ENCODE measurements at places on chromosomes 4 and X. TPM values are rescaled to one million over a fixed set of nuclear protein-coding genes. Genes with fewer than 3 reads are reported as not detected.

DNA sequence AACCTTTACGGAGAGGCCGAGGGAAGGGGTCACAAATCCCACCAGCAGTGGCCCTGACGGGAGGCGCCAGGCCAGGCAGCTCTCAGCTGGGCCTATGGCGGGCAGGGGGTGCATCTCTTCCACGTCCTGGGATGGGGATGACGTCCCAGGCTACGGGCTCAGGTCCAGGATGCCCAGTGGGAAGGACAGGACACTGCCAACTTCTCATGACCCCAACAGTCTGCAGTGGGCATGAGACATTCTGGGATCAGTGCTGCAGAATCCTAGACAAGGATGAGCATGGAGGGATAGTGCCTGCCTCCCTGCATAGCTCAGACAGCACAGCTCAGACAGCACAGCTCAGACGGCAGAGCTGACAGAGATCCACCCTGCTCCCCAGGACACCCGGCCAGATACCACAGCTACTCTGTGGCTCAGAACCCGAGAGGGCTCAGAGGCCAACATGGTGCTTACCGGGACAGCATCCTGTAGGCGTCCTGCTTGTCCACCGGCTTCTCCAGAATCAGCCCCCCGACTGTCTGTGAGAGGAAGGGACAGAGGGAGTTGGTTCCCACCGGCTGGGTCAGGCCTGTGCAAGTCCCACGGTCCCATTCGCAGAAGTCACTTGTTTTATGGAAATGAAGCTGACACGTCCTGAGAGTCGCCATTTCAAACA is 17.3 kb downstream of the ASMTL start:
- no peak for DNase-seq

- no peak for DNase-seq
Measured at GRCh38 chr4:48133669-48134068, 381 bp downstream of the TXK start.

DNA sequence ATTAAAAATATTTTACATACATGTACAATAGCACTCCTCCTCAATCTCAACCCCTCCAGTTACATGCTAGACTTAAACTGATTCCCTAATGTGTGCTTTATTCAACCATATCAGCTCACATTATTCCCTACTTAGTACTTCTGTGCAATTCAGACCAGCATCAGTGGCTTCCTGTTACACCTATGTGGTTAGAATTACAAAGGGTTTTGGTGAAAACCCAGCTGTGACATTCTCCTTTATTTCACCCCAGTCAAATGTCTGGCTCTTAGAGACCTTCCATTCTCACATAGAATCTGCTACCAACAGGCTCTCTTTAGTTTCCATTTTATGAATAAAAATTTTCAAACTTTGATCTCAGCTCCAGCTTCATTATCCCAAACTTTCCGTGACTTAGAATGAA is 85.2 kb upstream of the SLC7A11 start:
- DNase-seq: no peak

DNA sequence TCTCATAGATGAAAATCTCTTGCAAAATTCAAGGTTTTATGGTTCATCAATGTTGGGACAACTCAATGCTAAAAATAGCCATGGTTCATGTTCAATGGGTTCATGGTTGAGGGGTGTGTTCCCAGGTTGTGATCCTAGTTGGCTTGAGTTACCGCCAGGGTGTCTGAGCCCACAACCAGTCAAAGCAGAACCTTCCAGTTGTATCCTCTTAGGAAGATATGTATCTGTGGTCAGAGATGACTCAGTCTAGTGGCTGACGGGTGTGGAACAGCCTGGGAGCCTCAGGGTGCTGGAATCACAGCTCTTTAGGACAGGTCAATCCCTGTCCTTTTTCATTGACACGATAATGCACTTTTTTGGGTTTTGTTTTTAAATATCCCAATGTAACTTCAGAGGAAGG is 192.3 kb upstream of the NR3C2 start:
- peak; percentile 84 for DNase-seq

- no peak for DNase-seq
Measured at GRCh38 chrX:37779857-37780256, at the start of gene CYBB. CYBB (plus strand) TSS chrX:37780059; CDS start chrX:37780078, 19 bp downstream.

GRCh38 chr4:26294904-26295303 is 25.9 kb upstream of the RBPJ start:
- no peak for DNase-seq

- DNase-seq: no peak
Measured at GRCh38 chrX:130869239-130869638, 33.8 kb downstream of the ENOX2 start.

GRCh38 chr4:121706595-121707021 is 9.8 kb upstream of the ANXA5 start:
- no peak for DNase-seq

- DNase-seq: no peak
Measured at GRCh38 chr4:80312124-80312523, 23.4 kb upstream of the CFAP299 start.

DNA sequence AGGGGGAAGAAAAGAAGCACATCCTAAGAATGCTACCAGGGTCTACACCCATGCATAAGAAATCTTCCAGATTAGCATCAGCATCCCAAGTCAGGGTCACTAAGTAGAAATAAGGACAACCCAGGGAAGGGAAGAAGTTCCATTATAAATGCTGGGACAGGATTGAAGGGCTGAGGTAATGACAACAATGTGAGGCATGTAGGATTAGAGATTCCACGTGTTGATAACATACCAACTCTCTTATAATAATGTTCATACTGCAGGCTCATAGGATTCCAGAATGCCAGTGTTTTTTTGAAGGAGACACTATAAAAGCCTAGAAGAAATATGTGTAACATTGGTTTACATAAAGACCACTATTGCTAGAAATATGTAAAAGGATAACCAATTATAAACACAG is 201.2 kb downstream of the MID1IP1 start:
- peak; percentile 7 for DNase-seq

GRCh38 chrX:52933976-52934703 is 24.2 kb downstream of the FAM156A start:
- DNase-seq: peak; percentile 1

DNA sequence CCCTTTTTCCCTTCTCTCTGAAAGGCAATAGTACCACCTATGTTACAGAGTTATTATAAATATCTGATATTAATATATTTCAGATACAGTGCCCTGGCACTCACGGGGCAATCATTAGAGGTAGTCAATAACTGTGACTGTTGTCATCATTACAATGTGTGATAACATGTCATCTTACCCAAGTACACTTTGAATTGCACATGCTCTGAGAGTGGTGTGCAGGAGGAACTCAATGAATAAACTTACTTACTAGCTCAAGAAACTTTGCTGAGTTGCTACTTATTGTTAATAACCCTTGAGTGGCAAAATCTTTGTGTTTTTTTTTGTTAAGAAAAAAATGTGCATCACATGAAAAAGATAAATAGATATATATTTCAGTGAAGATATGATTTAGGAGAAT is 275.1 kb upstream of the RASGEF1B start:
- no peak for DNase-seq

DNA sequence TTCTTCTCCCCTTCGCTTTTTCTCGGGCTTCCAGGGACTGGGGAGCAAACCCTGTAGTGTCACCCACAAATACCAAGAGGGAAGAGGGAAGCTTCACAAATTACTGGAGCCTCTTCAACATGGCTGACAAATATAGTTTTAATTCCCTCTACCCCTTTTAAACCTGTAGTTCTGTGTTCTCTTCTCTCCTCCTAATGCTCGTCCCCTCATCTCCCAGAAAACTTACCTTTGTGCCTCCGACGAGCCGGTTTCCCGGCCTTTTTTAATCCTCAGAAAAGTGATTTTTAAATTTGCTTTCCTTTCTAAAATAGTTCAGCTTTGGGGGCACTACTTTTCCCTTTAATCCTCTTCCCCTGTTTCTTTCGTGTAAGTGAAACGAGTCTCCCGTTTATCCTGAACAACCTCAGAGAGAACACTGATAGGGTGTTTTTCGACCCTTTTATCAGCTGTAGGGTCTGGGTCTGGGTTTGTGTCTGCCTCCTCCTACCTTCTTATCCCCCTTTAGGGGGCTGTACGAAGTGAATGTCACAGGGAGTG is 408 bp downstream of the TET2 start:
- no peak for DNase-seq

- DNase-seq: no peak
Measured at GRCh38 chr4:121270389-121270788, 106.3 kb upstream of the TNIP3 start.

GRCh38 chrX:2336181-2336580 is 164.6 kb downstream of the DHRSX start:
- DNase-seq: no peak

GRCh38 chrX:99137488-99137887 is 1272.6 kb downstream of the PCDH19 start:
- DNase-seq: no peak

- DNase-seq: no peak
Measured at GRCh38 chrX:23776363-23776762, 6.6 kb upstream of the SAT1 start.

- DNase-seq: no peak
Measured at GRCh38 chr4:41205130-41205529, 9.2 kb downstream of the APBB2 start.

DNA sequence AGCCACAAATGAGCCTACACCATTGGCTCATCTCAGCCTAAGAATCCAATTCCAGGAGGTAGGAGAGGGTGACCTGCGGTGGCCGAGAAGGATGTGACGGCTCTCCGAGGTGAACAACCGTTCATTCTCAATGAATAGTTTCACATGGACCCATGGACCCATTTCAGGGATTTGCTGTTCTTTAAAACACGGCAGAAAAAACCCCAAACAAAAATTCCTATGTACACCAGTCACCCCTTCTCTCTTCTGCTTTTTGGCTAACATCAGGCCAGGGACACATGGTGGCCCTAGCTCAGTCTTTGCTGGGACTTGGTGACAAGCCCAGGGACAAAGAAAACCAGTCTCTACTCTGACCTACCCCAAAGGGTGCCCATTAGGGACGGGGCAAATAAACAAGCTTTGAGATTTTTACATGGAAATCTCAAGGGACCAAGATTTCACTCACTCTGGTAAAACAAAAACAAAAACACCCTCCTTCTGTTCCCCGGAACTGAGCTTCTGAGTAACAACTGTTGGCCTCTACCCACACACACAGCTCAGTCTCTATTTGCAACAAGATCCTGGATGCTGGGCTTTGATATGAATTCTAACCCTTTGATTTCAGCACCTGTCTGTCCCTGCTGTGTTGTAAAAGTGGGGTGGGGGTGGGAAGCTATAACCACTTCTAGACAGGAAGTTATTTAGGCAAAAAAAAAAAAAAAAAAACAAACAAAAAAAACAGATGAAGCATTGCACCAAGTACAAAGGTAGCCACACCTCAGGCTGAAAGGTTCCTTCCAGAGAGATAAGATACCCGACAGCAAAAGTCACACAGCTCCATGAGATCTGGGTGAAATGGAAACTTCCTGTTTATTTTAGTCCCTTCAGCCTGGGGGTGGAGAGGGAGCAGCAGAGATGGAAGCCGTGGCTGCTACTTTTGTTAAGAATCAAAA is 49.0 kb downstream of the DDX3X start:
- DNase-seq: peak; percentile 32

DNA sequence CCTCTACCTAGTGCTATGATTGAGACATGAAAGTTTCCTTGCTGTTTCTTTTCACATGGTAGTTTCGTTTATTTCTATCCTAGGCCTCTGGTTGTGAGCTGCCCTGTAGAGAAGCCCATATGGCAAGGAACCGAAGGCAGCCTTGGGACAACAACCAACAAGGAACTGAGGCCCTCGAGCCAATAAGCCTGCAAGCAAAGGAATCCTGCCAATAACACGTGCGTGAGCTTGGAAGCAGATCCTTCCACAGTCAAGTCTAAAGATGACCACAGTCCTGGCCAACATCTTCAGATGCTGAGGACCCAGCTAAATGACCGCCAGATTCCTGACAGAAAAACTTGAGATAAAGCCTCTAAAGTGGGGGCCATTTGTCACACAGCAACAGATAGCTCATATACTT is 100.4 kb upstream of the FAM9B start:
- DNase-seq: no peak

DNA sequence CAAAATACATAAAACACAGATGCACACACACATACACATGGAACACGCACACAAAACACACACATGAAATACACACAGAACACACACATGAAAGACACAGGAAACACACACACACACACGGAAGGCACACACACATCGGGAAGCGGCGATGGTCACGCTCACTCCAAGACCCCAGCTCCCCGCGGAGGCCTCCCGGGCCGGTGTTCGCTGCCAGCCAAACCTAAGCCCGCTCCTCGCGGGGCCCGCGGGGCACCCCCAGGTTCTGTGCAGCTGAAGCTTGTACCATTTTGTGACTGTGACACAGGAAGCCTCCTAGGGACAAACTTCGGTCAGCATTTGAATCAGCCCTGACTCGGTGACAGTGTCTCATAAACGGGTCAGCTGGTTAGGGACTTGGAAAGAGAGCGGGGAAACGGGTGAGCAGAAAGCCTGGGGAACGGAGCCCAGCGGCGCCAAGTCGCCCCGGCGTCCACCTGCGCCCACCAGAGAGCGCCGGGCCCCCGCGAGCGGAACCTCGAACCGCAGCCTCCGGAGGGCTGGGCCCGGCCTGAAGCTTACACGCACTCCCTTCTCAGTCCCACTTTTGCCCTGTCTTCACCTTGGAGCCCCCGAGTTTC is 32.1 kb downstream of the F11 start:
- no peak for DNase-seq

GRCh38 chr4:94676970-94677369 is 80.8 kb upstream of the BMPR1B start:
- no peak for DNase-seq

DNA sequence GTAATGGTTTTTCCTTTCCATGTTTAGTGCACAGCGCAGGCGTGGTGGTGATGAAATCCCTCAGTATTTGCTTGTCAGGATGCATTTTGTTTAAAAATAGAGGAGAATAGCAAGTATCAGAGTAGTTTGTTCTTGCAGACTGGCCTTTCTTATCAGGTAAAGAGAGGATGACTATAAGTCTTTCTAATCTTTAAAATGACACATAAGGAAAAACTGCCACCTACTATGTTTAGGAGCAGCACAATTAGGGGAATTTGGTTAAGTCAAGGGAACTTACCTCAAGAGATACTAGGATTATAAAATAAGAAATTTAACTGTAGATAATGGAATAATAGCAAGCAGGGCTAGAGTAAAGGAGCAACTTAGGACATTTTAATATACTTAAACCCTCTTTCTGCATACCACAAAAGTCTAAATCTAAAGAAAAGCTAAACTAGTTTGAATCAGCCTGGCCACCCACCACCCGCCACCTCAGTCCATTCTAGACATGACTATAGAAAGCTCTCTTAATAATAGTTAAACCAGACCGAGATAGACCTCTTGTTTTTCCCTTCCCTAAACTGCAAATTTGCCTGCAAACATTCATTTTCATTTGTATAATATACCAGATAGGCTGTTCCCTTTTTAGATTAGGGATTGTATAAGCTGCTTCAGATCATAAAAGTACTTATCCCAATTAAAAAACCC is 62.0 kb downstream of the APOOL start:
- no peak for DNase-seq

RAB39B gene
- not detected for total RNA-seq

ARHGAP4 gene
- 4.6 TPM for total RNA-seq

TRIML2 gene
- total RNA-seq: not detected

SCML1 gene
- total RNA-seq: 13.0 TPM

RASGEF1B gene
- total RNA-seq: 1.4 TPM

TEX13D gene
- not detected for total RNA-seq

PRMT9 gene
- total RNA-seq: 6.5 TPM

RTL3 gene
- total RNA-seq: not detected

DTHD1 gene
- total RNA-seq: not detected

GAGE10 gene
- not detected for total RNA-seq

MSN gene
- 350 TPM for total RNA-seq

TEX13B gene
- not detected for total RNA-seq

EGF gene
- total RNA-seq: 6.1 TPM

Data from PC-3 (cell line).